Astrocyte (in vitro differentiated cells and primary cell): ENCODE measurements at places on chromosomes 6 and 20.
A peak's percentile ranks its signal among the peaks of the same experiment; 100 is the strongest.

DNA sequence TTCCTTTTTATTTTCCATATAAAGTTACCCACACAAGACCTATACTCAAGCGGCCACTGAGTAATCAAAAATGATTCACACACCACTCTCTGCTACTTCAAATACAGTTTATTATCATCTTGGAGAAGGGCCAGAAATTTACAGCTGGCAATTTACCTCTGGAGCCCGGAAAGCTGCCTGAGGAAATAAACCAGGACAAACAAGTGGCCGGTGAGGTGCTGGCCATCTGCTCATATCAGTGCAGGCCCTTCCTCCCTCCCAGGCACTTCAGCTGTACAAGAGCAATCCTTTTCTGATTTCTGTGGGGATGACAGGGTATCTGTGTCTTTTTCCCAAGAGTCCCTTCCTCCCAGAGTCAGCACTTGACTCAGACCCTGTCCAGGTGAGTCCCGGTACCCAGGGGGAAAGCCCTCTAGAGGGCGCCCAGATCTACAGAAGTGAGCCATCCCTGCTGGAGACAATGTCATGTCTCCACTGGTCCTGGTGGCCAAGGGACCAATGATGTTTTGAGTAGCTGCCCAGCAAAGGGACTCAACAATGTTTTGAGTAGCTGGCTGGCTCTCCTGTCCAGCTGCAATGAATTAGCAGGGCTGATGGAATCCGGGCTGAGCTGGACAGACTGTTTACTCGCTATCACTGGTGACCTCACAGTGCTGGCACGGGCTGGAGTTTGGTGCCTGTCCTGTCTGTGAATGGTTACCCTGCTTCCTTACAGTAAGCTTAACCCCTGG, 23.6 kb downstream of the LRP11 start:
- peak; percentile 75 for DNase-seq

GRCh38 chr6:136066005-136066404, 184.1 kb downstream of the MTFR2 start:
- DNase-seq, result peak; percentile 34

GRCh38 chr6:88670369-88670768, 293.0 kb downstream of the RNGTT start:
- peak; percentile 2 for DNase-seq

GRCh38 chr6:115882771-115883170, 177.9 kb downstream of the FRK start:
- DNase-seq, result no peak

GRCh38 chr20:14830899-14831298, 493.5 kb upstream of the FLRT3 start:
- no peak for DNase-seq

GRCh38 chr6:143629104-143630080, 48.4 kb upstream of the PHACTR2 start:
- DNase-seq, result peak; percentile 13

DNA sequence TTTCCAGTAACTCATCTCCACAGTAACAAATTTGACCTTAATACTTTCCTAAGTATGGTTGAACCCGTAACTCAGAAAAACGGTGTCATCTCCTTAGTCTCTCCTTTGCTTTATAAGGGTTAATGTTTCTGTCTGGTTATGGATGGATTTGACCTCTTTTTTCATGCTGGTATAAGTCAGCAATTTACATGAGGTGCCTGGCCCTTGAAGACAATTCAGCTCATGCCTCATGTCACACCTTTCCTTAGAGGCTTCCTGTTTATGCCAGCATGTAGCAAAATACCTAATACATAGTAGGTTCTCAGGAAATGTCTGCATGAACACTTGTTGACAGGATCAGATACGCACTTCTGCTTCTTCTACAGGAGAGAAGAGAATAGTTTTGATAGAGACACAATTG, 37.7 kb upstream of the C20orf144 start:
- DNase-seq, result no peak

GRCh38 chr20:64234291-64234791, 21.2 kb upstream of the PCMTD2 start:
- no peak for DNase-seq

- no peak for DNase-seq
These were observed 143.0 kb upstream of the SLC22A16 start for GRCh38 chr6:110619275-110619908.

GRCh38 chr6:46234700-46235099, 63.9 kb upstream of the ENPP5 start:
- DNase-seq, result no peak

GRCh38 chr6:21348504-21349195, 244.9 kb upstream of the SOX4 start:
- peak; percentile 74 for DNase-seq
